ENCODE measurements at places on chromosomes 6 and 20.

GRCh38 chr6:31145386-31145785, 6.5 kb upstream of the PSORS1C2 start:
- no peak for DNase-seq

DNA sequence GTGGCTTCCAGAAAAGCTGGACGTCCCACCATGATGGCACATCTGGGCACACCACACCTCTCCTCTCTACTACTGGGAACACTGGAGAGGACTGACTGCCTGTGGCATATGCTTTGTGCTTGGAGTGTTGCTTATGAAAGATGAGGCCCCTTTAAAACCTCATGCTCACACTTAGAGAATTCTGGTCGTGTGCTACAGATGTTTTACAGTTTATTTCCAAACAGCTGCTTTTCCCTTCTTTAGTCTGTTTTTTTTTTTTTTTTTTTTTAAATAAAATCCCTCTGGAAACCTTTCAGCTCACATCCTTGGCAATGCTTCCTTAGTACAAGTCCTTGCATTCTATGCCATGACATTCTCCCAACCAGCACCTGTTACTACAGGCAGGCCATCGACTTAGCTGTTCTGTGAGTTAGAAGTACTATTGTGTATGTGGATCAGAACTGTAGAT, 60.3 kb downstream of the BMP6 start:
- DNase-seq, result no peak

- no peak for DNase-seq
These were observed 308.2 kb upstream of the PRND start for GRCh38 chr20:4413314-4414049.

DNA sequence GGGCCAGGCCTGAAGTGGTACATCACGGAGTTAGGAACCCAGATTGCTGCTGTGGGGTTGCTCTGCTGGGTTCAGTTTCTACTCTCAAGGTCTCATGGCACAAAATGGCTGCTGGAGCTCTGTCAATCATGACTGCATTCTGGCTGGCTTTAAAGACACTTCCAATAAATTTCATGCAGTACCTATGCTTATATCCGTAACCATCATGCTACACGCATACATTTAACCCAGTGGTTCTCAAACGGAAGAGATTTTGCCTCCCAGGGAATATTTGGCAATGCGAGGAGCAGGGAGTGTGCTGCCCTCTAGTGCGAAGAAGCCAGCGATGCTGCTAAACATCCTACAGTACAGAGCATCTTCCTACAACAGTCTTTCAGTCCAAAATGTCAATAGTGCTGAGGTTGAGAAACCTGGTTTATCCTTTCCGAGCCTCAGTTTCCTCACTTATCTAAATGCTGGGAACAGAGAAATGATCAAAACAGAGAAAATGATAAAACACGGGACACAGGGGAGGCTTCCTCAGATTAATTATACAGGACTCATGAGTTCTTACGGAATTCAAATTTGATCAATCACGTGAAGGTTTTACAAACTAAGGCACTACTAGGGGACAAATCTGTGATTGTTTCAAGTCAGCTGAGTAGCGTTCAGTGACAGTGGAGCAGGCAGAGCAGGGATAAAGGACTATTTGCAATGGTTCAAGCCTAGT, 9.6 kb upstream of the SLC2A10 start:
- no peak for DNase-seq

GRCh38 chr6:43768506-43768860, 1.5 kb upstream of the VEGFA start:
- DNase-seq, result no peak

DNA sequence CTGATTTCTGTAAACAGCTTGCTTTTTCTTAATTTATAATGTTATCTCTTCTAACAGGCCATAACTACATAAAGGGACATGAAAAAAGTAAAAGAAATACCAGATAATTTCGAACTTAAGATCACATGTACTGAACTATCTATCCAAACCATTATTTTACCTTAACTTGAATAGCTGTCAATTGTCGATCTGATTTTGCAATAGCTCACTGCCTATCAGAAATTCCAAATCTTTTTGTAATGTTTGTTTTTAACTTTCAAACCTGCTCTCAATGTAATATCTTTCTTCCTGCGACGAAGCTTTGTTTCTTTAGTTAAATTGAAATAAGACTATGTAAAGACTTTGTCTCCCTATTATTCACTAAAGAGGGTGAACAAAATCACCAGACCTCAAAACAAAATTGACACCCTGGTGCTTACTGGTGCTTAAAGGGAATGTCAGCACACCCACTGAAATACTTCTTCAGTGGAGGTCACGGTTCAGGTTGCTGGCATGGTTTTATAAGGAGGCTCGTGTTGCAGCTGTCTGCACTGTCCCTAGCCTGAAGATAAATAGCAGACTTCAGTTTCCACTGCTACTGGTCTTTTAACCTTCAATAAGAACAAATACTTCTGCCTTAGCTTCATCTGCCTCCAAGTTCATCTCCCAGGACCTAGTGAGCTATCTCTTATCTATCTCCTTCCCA, 117.5 kb upstream of the QKI start:
- no peak for DNase-seq

- DNase-seq, result no peak
These were observed 59.3 kb downstream of the UBE3D start for GRCh38 chr6:83006270-83006905.

- no peak for DNase-seq
These were observed 67.1 kb upstream of the ZNFX1 start for GRCh38 chr20:49344975-49345374.

- no peak for DNase-seq
These were observed 12.6 kb downstream of the AFDN start for GRCh38 chr6:167839343-167839742.

GRCh38 chr6:27158316-27158643, 89.2 kb upstream of the PRSS16 start:
- no peak for DNase-seq

DNA sequence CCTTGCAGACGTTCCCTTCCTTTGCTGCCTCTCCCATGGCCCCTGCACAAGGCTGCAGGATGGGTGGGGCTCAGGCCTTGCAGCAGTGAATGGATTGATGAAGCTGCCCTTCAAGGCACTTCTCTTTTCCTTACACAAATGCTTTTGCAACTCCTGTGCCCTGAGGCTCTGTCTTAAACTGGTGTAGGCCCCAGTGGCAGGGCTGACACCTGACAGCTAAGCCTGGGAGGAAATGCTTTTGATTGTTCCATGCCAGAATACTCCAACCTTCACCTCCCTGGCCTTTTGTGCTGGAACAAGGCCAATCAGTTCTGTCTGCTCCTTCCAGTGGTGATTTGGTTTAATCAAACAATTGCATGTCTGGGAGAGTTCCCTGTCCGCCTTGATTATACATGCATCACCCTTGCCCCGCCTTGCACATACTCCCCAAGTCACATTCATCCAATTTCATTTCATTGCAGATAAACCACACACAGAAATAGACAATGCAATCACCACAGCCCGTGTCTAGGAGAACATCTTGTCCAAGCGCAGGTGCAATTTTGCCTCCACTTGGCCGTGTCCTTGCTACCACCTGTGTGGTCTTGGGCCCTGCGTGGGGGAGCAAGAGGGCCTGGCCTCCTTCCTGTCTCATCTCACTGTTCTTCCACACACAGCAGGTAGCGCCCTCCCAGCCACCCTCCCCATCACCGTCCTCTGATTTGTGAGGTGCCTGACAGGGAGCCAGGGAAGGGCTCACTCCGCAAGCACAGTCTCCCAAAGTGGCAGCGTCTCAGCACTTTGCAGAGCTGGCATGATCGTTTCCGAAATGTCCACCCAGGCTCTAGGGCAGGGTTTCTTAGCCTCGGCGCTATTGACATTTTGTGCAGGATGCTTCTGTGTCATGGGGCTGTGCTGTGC, 120.4 kb downstream of the CDH26 start:
- no peak for DNase-seq

DNA sequence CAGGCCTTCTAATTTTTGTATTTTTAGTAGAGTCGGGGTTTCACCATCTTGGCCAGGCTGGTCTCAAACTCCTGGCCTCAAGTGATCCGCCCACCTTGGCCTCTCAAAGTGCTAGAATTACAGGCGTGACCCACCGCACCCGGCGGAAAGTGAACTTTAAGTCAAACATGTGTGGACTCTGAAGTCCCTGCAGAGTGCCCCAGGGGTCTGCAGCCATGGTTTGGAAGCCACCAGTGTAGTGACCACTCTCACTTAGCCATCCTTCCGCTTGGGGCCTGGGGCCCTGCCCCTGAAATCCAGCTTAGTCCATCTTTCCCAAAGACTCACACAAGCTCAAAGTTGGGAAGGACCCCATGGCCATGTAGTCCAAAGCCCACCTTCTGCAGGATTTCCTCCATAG, 164.5 kb downstream of the GRM4 start:
- DNase-seq, result no peak

GRCh38 chr6:4577406-4577805, 198.8 kb upstream of the CDYL start:
- DNase-seq, result no peak

GRCh38 chr6:90719321-90720195, 132.7 kb upstream of the MAP3K7 start:
- DNase-seq, result peak; percentile 41

DNA sequence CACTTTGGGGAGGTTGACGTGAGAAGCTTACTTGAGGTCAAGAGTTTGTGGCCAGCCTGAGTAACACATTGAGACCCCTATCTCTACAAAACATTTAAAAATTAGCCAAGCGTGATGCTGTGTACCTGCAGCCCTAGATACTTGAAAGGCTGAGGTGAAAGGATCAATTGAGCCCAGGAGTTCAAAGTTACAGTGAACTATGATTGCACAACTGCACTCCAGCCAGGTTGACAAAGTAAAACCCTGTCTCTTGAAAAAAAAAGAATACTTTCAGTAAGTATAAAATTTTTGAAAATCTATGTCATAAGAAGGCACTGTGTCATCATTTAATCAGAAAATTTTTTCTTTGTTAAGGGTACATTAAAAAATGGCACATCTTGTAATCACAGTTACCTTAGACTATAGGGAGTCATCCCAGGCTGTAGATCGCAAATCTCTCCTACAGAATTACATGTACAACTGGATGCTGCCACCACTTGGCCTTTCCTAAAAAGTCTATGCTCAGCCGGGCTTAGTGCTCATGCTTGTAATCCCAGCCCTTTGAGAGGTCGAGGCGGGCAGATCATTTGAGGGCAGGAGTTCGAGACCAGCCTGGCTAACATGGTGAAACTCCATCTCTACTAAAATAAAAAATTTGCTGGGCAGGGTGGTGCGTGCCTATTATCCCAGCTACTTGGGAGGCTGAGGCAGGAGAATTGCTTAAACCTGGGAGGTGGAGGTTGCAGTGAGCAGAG, 17.0 kb upstream of the MRS2 start:
- no peak for DNase-seq

- no peak for DNase-seq
These were observed 75.3 kb downstream of the PRDM1 start for GRCh38 chr6:106161311-106161874.

GRCh38 chr20:4961746-4962145, 39.6 kb downstream of the SLC23A2 start:
- DNase-seq, result peak; percentile 4

GRCh38 chr6:4967301-4968030, 36.4 kb downstream of the RPP40 start:
- no peak for DNase-seq

DNA sequence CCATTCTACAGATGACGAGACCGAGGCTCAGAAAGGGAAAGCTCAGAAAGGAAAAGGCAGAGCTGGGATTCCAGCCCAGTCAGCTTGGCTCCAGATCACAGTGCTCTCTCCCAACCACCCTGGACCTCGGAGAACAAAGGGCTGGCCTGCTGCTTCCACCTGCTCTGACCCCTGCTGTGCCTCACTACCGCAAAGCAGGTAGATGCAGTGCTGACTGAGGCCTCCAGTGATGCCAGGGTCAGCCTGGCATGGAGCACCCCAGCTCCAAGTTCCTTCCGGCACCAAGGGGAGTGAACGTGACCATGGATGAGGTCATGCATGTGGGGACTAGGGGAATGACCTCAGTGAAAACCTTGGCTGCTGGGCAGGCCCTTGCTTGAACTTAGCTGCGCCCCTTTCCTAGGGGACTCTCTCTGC, 20.7 kb upstream of the TLDC2 start:
- DNase-seq, result no peak

DNA sequence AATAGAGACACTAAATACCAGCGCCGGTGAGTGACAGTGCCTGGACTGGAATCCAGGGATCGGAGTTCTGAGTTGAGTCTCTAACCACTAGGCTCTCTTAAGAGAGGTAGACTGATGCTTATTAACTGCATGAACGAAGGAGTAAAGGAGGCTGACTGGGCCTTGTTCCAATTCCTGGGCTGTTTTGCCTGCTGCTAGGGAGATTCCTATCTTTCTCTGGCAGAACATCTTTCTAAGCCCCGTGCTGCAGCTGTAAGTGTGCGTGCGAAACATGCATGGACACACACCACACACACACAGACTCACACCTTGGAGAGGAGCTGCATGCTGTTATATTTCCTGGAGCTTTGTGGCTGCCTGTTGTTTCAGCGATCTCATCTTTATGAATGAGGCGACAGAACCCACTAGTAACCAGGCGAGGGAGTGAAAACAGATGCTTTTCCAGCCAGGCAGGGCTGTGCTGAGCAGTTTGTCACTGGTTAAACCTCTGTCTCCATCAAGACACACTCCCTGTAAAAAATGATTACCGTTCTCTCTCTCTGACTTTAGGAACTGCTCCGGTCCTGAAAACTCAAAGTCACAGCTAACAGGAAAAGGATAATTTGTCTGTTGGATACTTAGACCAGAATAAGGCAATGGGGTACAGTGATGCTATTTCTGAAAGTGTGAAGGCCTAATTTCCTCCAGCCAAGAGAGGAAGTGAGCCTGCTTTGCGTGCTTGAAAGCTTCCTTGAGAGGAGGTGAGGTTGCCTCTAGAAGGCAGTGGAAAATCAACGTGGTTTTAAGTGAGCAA, 157.4 kb upstream of the ZNF217 start:
- peak; percentile 33 for DNase-seq

DNA sequence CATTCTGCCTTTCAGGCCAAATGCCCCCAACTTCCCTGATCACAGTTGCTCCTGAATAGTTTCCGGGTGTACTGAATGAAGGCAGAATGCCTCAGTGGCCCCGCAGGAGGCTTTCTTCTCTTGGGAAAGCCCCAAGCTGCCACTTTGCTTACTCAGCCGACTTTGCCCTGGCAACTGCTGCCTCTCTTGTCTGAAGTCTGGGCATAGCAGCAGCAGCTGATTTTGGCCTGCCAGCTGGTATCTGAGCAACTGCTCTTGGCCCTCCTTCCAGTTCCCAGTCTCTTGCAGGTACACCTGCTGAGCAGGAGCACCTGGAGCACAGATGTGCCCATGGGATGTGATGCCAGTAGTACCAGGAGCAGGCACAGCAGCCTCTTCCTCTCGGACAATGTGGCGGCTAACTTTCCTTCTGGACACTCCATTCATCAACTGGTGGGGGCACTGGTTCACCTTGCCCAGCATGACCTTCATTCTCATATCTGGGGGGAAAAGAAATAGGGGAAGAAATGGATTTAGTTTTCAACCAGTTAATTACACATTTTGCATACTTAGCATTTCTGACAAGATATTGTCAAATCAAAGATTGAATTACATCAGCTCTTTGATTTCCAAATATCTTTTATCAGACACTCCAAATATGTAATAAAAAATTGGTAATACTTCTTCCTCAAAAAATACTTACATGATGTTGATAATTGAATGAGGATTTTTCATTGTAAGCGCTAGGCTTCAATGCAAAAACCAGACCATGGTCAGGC, 468.2 kb downstream of the PKHD1 start:
- no peak for DNase-seq

All from stimulated activated CD4-positive, alpha-beta T cell treated with anti-CD3 and anti-CD28 coated beads, Interleukin-1b, Interleukin-23, amount 100 ng/mL, for 48 hours (primary cell).